ENCODE measurements at places on chromosomes 11 and 22. TPM values are rescaled to one million over a fixed set of nuclear protein-coding genes. Genes with fewer than 3 reads are reported as not detected.

The ATL3 gene
- 33.0 TPM for total RNA-seq

The IGLL1 gene
- total RNA-seq, result 2.2 TPM

The CELSR1 gene
- 0.13 TPM for total RNA-seq

The MRGPRE gene
- total RNA-seq, result not detected

The P2RX6 gene
- total RNA-seq, result 0.08 TPM

The MUC15 gene
- total RNA-seq, result not detected

The DGAT2 gene
- 1.4 TPM for total RNA-seq

The TECTA gene
- 0.10 TPM for total RNA-seq

The GPR83 gene
- total RNA-seq, result 0.08 TPM

The MUC2 gene
- not detected for total RNA-seq

The NARS2 gene
- total RNA-seq, result 13.4 TPM

GRCh38 chr11:108965306-108966001 is 300.6 kb downstream of the DDX10 start:
- DNase-seq, result no peak

- DNase-seq, result no peak
Measured at GRCh38 chr11:65071907-65072630, 11.8 kb downstream of the CDCA5 start.

GRCh38 chr22:47369431-47370015 is 607.1 kb downstream of the TBC1D22A start:
- DNase-seq, result no peak

GRCh38 chr11:113974741-113975470 is at the start of gene HTR3A:
TSS of gene HTR3A (plus strand) at chr11:113975108. CDS start at chr11:113975326, 218 bp downstream.
- no peak for DNase-seq

GRCh38 chr11:81907996-81908395 is 825.7 kb downstream of the FAM181B start:
- no peak for DNase-seq

GRCh38 chr22:30077279-30077880 is 2.9 kb upstream of the HORMAD2 start:
- DNase-seq, result no peak

GRCh38 chr11:69636512-69637197 is 4.3 kb upstream of the CCND1 start:
- DNase-seq, result no peak

- DNase-seq, result no peak
Measured at GRCh38 chr11:121070951-121071845, 29.8 kb upstream of the TECTA start.

DNA sequence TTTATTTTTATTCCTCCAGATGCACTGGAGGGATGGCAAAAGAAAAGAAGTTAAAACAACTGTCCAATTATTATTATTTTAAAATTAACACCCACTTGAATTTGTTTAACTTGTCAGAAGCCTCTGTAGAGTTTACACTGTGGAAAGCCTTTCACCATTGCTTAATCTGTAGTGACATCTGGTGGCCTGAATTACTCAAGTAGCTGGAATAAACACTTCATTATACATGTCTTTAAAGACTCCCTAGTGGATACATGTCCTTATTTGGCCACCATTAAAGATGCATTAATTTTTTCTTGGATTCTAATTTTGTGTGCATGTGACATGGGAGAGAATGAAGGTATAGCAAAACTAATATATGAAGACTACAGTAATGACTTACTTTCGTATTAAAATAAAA is 1496.5 kb downstream of the FAM181B start:
- DNase-seq, result no peak

GRCh38 chr11:534396-535209 is 773 bp downstream of the HRAS start:
- DNase-seq, result peak; percentile 53

GRCh38 chr11:2538951-2539350 is 94.1 kb downstream of the KCNQ1 start:
- no peak for DNase-seq

DNA sequence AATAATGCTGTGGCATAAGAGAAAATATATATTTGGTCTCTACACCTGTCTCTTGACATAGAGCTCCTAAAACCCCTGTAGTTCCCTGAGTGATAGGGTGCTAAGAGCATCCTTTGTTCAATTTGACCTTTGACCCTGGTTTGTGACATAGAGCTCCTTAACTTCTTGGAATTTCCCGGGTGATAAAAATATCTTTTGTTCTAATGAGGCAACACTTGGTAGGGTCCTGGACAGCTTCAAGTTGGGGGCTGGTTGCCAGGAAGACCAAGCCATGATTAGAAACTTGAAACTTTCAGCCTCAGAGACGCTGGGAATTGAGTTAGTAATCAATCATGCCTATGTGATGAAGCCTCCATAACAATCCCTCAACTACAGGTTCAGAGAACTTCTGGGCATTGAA is 105.4 kb downstream of the CASP12 start:
- no peak for DNase-seq

Measured in activated CD4-positive, alpha-beta memory T cell treated with anti-CD3 and anti-CD28 coated beads, Interleukin-2, amount 10 ng/mL, durations not matched to agents 7 days and 5 days (primary cell).